ENCODE measurements at places on chromosomes 6 and 20. TPM values are rescaled to one million over a fixed set of nuclear protein-coding genes. Genes with fewer than 3 reads are reported as not detected.

GRCh38 chr20:25257756-25258475 is 10.0 kb downstream of the PYGB start:
- no peak for DNase-seq

- DNase-seq: no peak
Measured at GRCh38 chr6:106642476-106642875, 13.1 kb downstream of the QRSL1 start.

RAET1G gene
- total RNA-seq: 0.99 TPM

DNA sequence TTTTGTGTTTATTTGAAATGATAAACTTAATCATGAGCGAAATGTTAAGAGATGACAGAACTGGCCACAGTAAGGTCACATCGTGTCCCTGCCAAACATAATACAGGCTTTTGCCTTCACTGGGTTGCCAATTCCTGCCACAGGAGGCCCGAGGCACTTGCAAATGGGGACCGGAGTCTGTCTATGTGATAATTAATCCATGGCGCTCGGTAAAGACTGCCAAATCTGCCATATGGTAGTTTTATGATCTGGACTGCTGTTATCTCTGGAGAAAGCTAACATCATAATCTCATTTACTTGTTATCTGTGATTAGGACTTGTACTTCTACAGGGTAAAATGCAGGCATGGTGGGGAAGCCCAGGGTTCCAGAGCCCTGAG is 170.5 kb upstream of the TSHZ2 start:
- DNase-seq: no peak

- DNase-seq: no peak
Measured at GRCh38 chr6:159142531-159142930, 26.7 kb upstream of the FNDC1 start.

NKX2-2 gene
- total RNA-seq: not detected
